ENCODE measurements at places on chromosomes 6 and 20.

- no peak for DNase-seq
These were observed 40.9 kb upstream of the CITED2 start for GRCh38 chr6:139415365-139415764.

- no peak for DNase-seq
These were observed 35.6 kb upstream of the PNRC1 start for GRCh38 chr6:89045011-89045387.

GRCh38 chr20:1434571-1435336 lies 31.9 kb downstream of the NSFL1C start:
- peak; percentile 20 for DNase-seq

- DNase-seq: no peak
These were observed 41.6 kb downstream of the IYD start for GRCh38 chr6:150410399-150410798.

DNA sequence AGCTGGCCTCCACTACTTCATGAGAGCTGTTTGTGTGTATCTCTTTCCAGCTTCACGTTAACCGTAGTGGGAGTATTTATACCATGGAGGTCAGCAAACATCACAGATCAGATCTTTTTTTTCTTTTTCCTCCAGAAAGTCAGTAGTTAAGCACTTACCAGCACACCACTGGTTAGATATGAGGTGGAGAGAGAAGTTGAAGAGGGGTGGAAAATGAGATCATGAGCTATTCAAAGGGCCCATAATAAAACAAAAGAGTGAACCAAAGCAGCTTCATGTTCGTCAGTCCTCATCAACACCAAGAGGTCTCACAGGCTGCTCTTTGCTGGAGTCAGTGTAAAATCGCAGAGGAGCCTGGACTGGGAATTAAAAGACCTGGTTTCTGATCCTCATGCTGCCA lies 125.1 kb upstream of the SGK1 start:
- no peak for DNase-seq

DNA sequence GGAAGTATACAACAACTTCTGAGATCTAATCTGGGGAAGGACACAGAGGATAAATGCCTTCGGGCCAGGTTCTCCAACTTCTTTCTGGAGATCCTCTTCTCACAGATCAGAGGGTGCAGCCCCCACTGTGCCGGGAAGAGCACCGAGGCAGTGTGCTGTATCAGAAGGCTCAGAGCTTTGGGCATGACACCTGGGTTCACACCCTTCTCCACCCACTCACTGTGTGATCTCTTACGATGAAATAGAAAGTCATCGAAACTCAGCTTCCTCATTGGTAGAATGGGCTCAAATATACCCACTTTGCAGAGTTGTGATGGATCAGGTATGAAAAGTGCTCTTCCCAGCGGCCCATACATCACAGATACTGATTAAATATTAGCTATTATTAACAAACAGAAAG lies 347.5 kb upstream of the SOX4 start:
- DNase-seq: no peak

DNA sequence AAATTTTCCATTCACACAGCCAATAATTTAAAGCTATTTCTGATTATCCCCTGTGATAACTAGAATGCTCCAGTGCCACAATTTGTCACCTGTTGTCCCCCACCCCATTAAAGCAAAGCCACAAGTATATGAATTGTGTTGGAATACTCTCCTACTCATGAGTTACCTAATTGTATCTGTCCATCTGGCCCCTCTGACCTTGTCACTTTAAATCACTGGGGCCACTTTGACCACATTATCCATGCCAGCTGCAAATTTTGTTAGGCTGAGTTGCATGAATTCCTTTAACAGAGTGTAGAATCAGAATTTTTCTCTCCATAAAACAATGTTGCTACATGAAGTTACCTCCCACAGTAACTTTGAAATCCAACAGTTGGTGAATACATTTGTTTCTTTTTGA lies 204.6 kb downstream of the MEI4 start:
- DNase-seq: no peak

- DNase-seq: no peak
These were observed 15.5 kb downstream of the MYBL2 start for GRCh38 chr20:43682446-43682845.

DNA sequence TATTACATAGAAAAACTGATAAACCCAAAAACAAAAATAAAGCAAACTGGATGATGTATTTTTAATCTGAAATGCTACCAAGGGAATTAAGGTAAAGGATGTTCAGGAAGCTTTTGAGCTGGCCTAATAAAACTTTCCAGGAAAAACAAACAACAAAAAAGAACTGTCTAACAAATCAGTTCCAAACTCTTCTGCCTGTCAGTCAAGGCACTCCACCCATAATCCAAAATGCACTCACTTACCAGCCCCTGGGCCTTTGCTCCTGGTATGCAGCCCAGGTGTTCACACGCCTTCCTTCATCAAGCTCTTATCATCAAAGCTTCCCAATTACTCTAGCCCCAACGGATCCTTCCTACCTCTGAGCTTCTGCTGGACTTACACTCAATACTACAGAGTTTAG lies 3.7 kb downstream of the EXOC2 start:
- DNase-seq: no peak

GRCh38 chr6:5905431-5906339 lies 101.0 kb downstream of the NRN1 start:
- DNase-seq: no peak

- no peak for DNase-seq
These were observed 32.8 kb downstream of the PRDM1 start for GRCh38 chr6:106118835-106119431.

GRCh38 chr20:51802170-51802751 lies at the start of gene SALL4:
Gene SALL4 (minus strand): TSS chr20:51802521. CDS start chr20:51802408, 113 bp downstream.
- DNase-seq: no peak

- peak; percentile 45 for DNase-seq
These were observed at the start of gene PERP for GRCh38 chr6:138107078-138107751. Gene PERP (minus strand): TSS chr6:138107419. CDS start chr6:138107340, 79 bp downstream.

DNA sequence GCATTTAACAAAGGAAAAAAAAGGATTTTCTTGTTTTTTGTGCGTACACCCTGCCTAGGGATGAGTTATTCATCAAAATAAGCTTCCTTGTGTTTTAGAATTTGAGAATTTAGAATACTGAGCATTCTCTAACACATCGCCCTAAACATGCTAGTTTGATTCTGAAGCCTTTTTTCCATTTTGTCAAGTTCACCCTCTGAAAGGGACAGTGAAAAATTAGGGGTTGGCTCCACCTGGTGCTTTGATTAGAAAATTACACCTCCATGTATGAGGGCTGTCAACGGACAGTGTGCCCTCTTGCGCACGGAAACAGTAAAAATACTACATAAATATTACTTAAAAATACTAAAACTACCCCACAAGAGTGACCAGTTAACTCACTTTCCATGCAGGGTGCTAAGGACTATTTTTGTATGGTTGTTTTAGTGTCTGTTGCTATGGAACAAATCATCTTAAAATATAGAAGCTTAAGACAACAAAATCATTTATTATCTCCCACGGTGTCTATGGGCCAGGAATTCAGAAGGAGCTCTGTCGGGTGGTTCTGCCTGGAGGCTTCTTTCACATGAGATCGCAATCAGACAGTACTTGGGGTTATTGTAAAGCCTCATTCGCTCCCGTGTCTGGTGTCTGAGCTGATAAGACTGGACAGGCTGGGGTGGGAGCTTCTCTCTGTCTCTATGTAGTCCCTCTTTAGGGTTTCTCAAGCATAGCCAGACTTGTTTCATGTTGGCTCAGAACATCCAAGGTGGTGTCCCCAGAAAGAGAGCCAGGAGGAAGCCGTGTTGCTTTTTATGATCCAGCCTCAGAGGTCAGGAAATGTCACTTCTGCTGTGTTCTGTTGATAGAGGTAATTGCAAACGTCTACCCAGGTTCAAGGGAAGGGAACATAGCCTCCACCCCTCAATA lies 41.1 kb upstream of the TMEM170B start:
- DNase-seq: peak; percentile 36

DNA sequence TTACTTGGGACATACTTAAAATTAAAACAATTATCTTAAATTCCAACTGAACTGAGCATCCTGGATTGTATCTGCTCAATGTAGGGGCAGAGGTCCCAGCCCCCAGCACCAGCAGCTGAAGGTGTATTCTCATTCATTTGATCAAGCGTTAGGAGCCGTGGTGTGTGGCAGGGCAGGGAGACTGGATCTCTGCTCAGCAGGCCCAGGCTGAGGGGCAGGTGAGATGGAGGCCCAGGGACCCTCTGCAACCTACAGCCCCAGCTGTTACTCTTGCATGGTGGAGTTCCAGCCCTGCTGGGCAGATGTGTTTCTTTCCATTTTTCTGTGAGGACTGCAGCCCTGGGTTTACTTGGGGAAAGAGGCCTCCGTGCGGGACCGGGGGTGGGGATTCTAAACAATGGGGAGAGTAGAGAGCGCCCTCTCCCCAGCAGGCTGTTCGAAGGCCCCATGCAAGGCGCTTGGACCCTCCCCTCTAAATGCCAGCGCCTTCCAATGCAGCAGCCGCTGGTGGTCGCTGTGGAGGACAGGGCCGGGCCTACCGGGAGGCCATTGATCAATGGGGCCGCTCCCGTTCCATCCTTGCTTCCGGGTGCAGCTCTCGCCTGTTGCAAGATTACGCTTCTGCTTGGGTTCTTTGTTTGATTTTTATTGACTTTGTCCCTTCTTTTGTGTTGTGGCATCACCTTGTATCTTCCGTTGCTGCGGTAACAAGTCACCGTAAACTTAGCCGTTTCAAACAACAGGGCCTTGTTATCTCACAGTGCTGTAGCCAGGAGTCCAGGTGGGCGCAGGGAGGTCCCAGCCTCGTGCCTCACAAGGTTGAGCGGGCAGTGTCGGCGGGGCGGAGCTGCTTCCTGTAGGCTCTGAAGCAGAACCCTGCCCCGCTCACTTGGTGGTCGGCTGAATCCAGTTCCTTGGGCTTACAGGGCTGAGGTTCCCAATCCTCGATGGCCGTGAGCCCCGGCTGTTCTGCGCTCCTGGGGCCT lies 134.8 kb upstream of the PHACTR3 start:
- no peak for DNase-seq

DNA sequence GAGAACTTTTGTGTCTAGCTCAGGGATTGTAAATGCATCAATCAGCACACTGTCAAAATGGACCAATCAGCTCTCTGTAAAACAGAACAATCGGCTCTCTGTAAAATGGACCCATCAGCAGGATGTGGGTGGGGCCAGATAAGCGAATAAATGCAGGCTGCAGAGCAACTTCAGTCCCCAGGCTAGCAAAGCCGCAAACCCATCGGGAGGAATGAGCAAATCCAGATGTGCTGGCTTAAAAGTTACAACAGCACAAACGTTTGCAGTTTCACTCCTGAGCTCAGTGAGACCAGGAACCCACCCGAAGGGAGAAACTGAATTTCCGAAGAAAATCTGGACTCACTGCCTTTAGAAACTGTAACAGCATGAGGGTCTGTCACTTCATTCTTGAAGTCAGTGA lies 21.9 kb upstream of the MBOAT1 start:
- no peak for DNase-seq

GRCh38 chr6:80210618-80211017 lies 104.1 kb downstream of the BCKDHB start:
- no peak for DNase-seq

DNA sequence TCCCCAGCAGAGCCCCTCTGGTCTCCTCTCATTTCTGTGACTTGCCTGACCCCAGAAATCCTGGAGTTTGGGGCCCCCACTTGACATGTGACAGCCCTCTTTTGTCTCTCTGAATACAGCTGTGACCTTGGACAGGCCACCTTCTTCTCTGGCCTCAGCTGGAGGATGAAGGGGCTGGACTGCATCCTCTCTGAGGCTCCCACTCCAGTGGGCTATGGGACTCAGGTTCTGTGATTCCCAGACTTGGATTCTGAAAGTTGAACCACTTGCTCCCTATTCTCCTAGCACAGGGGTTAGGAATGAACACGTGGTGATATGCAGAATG lies 9.1 kb downstream of the BPIFB3 start:
- DNase-seq: no peak

- DNase-seq: no peak
These were observed 638 bp downstream of the BLCAP start for GRCh38 chr20:37526839-37527637.

Data from stimulated activated CD8-positive, alpha-beta memory T cell treated with anti-CD3 and anti-CD28 coated beads, Interleukin-4, amount 100 ng/mL, for 4 hours (primary cell).